ENCODE measurements at places on chromosomes 2 and 18.

GRCh38 chr2:223947711-223948205, 2.6 kb upstream of the WDFY1 start:
- no peak for DNase-seq

DNA sequence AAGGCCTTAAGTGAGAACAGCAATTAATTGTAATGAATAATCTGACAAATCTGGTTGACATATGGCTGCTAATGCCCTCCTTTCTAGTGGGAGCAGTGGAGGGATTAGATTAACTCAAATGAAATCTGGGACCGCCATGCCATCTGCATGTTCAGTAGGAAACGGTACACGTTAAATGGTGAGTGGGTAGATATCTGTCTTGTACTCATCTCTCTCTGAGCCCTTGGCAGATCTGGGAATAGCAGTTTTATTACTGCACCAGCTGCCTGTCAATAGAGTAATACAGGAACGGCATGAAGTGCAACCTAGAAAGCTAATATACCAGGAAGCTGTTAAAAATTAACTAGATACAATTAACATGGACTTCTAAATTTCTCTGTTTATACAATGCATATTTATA, 258.8 kb downstream of the GPD2 start:
- no peak for DNase-seq

DNA sequence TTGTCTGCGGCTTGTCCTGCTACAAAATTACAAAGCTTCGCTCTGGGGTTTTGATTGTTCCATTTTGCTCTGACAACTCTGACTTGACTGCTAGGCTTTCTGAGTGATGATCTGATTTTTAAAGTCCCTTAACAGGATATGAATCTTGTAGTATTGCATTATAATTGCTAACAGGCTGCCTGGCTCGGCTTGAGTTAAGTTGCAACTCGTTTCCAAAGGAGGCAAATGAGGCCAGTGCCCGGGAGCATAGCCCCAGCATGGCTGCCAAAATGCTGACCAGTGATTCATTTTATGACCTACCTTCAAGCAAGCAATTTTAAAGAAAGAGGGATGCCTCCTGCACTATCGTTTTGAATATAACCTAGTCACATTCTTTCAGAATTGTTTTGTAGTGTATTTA, 135.4 kb downstream of the COL6A3 start:
- peak; percentile 38 for DNase-seq

- DNase-seq = no peak
Observed at GRCh38 chr2:160408959-160409291, 84.7 kb downstream of the RBMS1 start.

DNA sequence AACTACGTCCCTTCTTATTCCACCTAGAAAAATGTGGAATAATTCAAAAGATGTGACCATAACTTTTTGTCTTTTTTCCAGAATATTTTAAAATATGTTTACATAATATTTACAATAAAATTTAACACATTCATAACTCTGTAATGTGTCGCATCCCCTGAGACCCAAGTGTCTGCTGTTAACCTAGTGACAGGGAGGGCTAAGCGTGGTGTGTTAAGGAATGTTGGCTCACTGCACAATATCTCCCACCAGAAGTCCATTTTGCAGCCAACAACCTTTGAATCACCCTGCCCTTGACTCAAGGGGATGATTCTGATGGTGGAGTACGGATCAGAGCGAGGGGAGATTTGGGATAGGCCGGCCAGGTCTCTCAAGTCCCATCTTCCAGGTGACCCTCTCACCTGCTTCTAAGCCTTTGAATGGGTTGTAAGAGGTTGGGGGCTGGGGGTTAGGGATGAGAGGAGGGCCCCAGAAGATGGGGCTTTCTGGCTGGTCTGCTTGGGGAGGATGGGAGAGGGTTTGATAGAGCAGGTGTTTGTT, 43.3 kb downstream of the SERTAD2 start:
- DNase-seq = no peak

DNA sequence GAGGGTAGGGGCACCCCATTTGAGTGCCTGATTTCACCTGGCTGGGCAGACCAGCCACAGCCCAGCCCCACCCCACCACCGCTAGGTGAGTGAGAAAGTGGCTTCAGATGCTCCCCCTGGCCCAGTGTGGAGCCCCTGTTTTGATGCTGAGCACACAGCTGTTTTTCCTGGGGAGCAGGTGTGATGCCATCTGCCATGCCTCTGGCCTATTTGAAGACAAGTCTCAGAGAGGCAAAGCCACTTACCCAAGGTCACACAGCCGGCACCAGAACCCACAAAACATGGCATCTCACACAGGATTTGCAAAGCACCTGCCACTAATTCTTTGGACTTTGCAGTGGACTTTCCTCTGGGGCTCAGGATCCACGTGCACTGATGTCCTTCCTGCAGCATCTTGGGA, 131.3 kb downstream of the INHBB start:
- no peak for DNase-seq

GRCh38 chr18:24031916-24032315, 17.4 kb downstream of the TTC39C start:
- no peak for DNase-seq

GRCh38 chr2:85057226-85057962, 75.8 kb upstream of the TCF7L1 start:
- DNase-seq = no peak

- DNase-seq = no peak
Observed at GRCh38 chr2:70498054-70498453, 55.6 kb downstream of the TGFA start.

GRCh38 chr18:57054891-57055290, 92.0 kb upstream of the BOD1L2 start:
- DNase-seq = no peak

- DNase-seq = no peak
Observed at GRCh38 chr2:240898108-240898730, 2.3 kb upstream of the MAB21L4 start.

GRCh38 chr18:52715991-52716390, 376.0 kb downstream of the DCC start:
- DNase-seq = no peak

DNA sequence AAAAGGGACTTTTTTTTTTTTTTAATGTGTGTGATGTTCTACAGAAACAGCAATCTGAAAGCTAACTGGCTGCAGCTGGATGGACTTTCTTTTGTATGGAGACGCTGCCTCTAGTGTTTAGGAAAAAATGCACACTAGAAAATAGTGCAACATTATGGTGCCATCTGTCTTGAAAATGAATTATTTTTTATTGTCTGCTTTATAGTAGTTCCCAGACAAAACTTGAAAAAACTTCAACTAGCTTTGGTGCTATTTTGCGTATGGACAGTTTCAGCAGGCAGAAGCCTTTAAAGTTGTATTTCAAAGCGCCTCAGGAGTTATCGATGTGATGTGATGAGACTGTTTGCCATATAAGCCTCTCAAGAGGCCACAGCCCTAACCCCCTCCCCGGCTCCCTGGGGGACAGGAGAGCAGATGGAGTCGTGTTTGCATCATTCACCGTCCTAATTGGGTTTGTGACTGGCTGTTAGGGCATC, 86.9 kb downstream of the LTBP1 start:
- peak; percentile 46 for DNase-seq

GRCh38 chr18:67726882-67727281, 210.4 kb upstream of the DSEL start:
- no peak for DNase-seq

DNA sequence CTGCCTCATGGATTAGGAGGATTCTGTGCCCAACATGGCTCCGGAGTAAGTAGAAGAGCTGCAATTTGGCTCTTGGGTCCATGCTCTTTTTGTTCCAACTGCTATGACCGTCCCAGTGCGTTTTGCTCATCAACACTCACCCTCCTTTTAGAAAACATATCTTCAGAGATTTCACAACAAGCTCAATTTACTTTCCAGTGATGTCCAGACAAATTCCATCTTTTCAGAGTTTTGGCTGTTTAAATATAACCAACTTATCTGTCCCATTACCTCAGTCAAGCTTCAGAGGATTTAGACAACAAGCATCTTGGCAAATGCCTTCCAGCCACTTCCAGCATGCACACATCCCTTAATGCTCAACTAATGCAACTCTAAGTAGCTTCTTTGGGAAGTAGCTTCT, 6.9 kb upstream of the SLC14A2 start:
- DNase-seq = no peak

GRCh38 chr2:43300781-43301583, 74.6 kb upstream of the ZFP36L2 start:
- DNase-seq = no peak

DNA sequence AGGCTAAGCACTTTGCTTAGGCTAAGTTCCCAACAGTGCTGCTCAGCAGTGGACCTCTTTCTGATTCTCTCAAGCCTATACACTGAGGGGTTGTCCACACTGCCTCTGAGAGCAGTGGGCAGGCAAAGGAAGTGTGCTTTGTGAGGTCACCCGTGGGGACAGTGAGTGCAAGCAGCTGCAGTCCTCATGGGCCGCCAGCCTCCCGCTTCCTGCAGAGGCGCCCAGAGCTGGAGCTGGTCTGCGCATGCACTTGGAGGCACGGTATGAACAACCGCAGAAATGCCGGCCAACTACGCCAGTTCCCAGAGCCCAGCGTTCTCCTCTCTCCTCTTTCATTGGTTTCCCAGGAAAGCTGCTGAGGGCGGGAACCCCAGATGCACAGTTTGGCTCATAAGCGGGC, 149.5 kb upstream of the DLX2 start:
- no peak for DNase-seq

DNA sequence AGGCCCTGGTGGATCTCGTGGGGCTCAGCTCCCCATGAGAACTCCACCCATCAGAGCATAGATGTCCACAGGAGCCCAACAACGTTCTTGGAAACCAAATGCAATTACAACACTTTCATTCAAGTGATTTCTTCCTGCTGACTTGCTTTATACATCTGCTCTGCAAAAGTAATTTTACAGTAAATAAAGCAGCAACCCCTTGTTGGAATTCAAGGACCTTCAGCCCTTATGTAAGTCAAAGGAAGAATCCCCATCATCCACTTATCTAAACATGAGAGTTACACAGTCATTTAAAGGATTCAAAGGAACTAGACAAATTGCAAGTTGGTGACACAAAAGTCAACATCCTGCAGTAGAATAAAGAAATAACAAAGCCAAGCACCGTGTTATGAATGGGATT, 17.1 kb upstream of the ANTXR1 start:
- no peak for DNase-seq

GRCh38 chr2:217844696-217845095, 158.1 kb downstream of the TNS1 start:
- no peak for DNase-seq

- no peak for DNase-seq
Observed at GRCh38 chr2:228181098-228182019, at the start of gene SPHKAP. TSS of gene SPHKAP (minus strand) at chr2:228181687. CDS start at chr2:228181598, 89 bp downstream.

DNA sequence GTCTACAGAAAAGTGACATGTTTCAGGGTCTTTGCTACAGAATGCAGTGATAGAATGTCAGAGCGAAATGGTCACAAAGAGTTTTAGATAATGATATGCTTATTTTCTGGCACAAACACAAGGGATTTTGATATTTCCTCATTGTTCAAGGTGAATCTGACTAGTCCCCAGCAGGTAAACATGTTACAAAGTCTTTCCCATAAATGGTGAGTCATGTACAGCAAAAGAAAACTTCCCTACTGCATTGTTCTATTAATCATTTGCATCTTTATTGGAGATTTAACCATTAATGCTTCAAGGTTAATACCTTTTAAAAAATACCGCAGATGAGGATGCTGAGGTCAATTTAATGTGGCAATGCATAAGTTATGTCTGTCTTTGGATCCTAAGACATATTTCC, 19.1 kb upstream of the TRIB2 start:
- no peak for DNase-seq

- no peak for DNase-seq
Observed at GRCh38 chr18:58169472-58169871, 125.4 kb downstream of the NEDD4L start.

GRCh38 chr2:232476045-232476444, 11.6 kb downstream of the ECEL1 start:
- DNase-seq = no peak

DNA sequence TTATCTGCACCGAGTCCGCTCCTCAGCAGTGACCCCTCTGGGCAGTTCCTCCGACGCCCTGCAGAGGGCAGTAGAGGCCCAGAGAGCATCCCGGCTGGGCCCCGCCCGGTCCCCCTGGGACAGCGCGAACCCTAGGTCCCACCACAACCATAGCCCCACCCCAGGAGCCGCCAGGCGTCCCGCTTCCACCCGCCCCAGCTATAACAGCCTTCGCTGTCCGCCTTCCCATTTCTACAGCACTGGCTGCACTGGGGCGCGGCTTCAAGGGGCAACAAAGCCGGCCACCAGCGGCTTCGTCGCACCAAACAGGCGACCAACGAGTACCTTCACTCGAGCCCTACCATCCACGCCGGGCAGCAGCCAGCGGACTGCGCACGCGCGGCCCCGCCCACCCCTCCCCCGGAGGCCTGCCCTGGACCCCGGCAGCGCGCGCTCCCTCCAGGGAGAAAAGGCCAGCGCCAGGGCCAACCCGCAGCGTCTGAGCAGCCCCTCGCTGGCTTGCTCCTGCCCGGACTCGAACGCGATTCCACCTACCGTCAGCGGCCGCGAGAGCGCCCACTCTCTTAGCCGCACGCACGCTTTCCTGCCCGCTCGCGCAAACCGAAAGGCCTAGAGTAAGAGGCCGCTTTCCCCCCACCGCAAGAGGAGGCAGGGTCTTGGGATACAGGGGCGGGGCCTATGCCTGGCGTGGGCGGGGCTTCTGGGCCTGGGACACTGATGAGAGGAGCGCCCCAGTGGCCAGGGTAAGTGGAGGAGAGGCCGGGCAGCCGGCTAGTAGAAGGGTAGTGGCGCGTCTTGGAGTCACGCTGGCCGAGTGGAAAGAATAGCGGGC, at the start of gene NHEJ1:
Gene NHEJ1 (minus strand): TSS at position 630 of the 832 bp plus-strand sequence. CDS start 2,453 bp downstream, outside the sequence.
- peak; percentile 96 for DNase-seq

DNA sequence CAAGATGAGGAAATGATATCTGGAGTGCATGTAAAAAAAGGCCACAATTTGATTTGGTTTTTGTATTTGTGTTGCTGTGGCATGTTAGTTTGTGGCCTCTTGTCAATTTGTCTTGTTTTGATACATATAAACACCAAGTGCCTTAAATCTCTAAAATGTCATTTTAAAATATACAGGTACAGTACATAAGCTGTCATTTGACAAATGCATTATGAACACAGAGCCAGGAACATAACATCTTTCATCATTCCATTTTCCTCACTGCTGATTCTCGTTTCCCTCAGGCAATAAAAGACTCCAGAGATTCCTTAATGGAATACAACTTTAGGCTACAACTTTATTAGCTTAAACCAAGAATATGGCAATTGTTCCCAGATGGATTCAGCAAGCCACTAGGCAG, 217.5 kb downstream of the ZNF804A start:
- no peak for DNase-seq

- no peak for DNase-seq
Observed at GRCh38 chr2:155866477-155866876, 466.0 kb downstream of the NR4A2 start.

GRCh38 chr2:190342611-190343010, 778 bp upstream of the INPP1 start:
- DNase-seq = no peak

GRCh38 chr2:28662468-28663181, 89.0 kb upstream of the PPP1CB start:
- peak; percentile 45 for DNase-seq

- no peak for DNase-seq
Observed at GRCh38 chr2:216006164-216006663, 7.1 kb downstream of the MREG start.

Measured in AG08396 (cell line).